ENCODE measurements at places on chromosomes 3 and 15.
A peak's percentile ranks its signal among the peaks of the same experiment; 100 is the strongest.

DNA sequence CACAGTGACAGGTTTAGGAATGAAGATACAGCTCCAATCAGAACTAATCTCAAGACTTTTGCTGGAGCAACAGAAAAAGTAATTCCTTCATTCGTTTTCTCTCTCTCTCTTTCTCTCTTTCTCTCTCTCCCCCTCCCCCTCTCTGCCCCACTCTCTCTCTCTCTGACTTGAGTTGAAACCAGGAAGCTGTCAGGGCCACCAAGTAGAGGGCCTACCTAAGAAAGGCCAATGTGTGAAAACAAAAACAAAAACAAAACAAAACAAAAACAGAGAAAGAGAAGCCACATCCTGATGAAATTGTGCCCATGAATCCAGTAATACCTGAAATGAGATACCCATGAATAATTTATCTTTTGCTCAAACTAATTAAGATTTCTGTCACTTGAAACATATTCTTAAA lies 72.9 kb downstream of the ATP8B4 start:
- no peak for DNase-seq
- no peaks in the 10 kb centered on the region for H3K27me3 ChIP-seq
- peaks cover 2% of the 10 kb centered on the region for H3K4me1 ChIP-seq
- H3K27ac ChIP-seq, result no peak overlapping the region
- H3K36me3 ChIP-seq, result no peaks in the 10 kb centered on the region

- H3K36me3 ChIP-seq, result no peaks in the 10 kb centered on the region
- no peak overlapping the region for H3K27ac ChIP-seq
- H3K27me3 ChIP-seq, result no peaks in the 10 kb centered on the region
- H3K4me1 ChIP-seq, result peaks cover 25% of the 10 kb centered on the region
Observed at GRCh38 chr3:3180456-3180855, 965 bp upstream of the CRBN start.

DNA sequence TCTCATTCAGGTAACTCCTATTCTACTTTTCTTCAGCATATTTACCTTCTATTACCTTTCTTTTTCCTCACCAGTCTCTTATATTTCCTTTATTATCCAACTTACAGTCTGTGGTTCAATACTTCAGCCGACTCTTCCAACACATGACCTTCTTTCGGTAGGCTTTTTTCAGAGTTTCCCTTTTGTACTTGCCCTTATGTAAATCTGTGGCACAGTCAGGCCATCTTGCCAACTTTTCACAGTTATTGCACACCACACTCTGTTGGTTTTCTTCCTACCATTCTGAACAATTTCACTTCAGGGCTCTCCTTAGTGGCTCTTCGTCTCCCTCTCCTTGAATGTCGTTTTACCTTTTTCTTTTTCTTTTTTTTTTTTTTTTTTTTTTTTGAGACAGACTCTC lies 427.8 kb downstream of the LPP start:
- H3K27ac ChIP-seq, result no peak overlapping the region
- no peak for DNase-seq
- no peak overlapping the region for H3K4me3 ChIP-seq
- H3K36me3 ChIP-seq, result no peaks in the 10 kb centered on the region
- H3K4me1 ChIP-seq, result peaks cover 2% of the 10 kb centered on the region

DNA sequence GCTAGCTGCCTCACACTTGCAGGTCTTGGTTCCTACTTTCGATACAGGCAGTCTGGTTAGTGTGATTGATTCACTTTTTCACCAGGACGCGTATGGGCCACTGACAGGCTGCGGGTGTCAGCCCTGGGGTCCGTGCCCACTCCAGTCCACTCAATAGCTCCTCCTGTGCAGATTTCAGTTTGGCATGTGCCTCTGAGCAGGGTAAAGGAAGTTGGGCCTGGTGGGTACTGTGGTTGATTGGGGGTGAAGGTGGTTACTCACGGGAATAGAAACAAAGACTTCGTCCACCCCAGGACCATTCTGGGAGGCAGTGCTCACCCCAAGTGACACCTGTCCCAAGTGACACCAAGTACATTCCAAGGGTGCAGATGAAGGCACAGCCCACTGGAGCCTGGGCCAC lies 62.3 kb downstream of the EPHB1 start:
- H3K4me1 ChIP-seq, result peaks cover 4% of the 10 kb centered on the region
- H3K4me3 ChIP-seq, result no peak overlapping the region
- H3K27ac ChIP-seq, result no peak overlapping the region
- H3K27me3 ChIP-seq, result no peaks in the 10 kb centered on the region

DNA sequence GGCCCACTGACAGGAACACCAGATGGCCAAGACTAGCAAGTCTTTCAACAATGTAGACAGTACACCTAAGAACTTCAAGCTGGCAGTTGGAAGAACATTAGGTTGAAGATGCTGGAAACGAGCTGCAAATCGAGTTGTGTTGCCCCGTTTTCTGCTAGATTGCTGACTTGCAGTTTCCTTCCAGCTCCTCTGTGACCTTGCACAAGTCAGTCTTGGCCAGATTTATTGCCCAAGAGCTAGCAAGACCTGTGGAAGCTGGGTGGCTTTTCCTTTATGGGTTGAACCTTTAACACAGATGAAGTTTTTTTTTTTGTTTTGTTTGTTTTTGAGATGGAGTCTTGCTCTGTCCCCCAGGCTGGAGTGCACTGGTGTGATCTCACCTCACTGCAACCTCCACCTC lies 2.9 kb upstream of the RBM6 start:
- H3K4me1 ChIP-seq, result peaks cover 6% of the 10 kb centered on the region
- DNase-seq, result no peak
- no peak overlapping the region for H3K4me3 ChIP-seq
- no peak overlapping the region for H3K27ac ChIP-seq

DNA sequence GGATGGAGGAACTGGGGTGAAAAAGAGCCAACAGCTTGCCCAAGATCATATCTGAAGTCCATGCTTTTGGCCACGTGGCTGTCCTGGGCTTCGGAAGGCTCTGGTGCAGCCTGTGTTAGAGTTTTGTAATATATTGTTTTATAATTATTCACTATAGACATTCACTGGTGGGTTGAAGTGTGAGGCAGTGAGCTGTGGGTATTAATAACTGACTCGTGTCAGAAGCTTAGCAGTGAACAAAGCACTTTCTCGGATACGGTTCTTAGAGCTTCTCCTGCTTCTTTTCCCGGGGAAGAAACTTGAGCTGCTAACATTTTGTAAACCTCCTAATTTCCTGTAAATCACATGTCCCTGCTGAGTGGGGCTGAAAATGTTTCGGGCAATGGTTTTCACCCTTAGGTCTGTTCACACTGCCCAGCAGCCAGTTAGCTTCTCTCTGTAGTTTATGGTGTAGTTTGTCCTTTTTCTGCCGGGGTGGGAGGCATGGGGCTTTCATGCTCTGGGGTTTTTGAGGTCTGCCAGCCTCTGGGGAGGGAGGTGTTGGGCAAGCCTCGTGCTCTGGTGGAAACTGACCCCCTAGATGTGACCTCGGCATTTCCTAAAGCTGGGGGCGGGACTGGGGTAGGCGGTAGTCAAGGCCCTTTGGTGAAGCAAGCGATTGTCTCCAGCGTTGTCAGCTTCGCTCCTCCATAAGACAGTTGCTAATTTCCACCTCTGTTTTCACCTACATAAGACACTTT lies 1.7 kb downstream of the MRAS start:
- peak overlapping the region; percentile 29 for H3K4me3 ChIP-seq
- H3K27me3 ChIP-seq, result peaks cover 40% of the 10 kb centered on the region
- H3K27ac ChIP-seq, result no peak overlapping the region

GRCh38 chr15:40249477-40250303 lies 10.8 kb downstream of the PAK6 start:
- peaks cover 6% of the 10 kb centered on the region for H3K4me1 ChIP-seq
- H3K27ac ChIP-seq, result no peak overlapping the region
- no peak for DNase-seq
- H3K27me3 ChIP-seq, result peaks cover 34% of the 10 kb centered on the region
- no peak overlapping the region for H3K4me3 ChIP-seq
